ENCODE measurements at places on chromosomes 5 and 9. TPM values are rescaled to one million over a fixed set of nuclear protein-coding genes. Genes with fewer than 3 reads are reported as not detected.

GRCh38 chr5:59037941-59038797 lies 455.3 kb downstream of the RAB3C start:
- peak overlapping the region; percentile 57 for H3K4me3 ChIP-seq
- H3K27me3 ChIP-seq: no peaks in the 10 kb centered on the region
- DNase-seq: no peak

DNA sequence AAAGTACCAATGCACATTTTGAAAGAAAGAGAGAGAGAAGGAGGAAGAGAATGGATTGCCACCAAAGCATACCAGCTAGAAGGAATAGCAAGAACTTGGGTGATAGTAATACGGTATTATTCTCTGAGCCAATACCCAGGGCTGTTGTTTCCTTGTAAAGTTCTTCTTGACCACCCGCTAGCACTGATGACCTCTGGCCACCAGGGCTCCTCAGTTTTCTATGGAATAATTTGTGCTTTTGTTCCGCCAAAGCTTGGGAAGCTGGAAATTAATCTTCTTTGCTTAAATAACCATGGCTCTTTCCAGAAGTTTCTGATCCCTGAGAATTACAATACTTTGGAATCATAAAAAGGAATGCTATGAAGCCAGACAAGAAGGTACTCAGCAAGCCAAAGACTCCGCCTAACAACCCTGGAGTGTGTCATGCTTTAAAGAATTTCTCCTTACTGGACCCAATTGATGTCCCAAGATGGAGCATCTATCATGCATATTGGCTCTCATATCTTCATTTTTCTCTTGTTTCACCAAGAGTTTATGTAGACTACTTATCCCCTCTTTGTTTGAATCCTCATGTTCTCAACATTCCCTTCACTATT lies 29.8 kb downstream of the OR2K2 start:
- no peak overlapping the region for H3K4me3 ChIP-seq
- no peak for DNase-seq
- H3K27me3 ChIP-seq: no peaks in the 10 kb centered on the region
- no peaks in the 10 kb centered on the region for H3K36me3 ChIP-seq
- H3K27ac ChIP-seq: no peak overlapping the region
- no peaks in the 10 kb centered on the region for H3K4me1 ChIP-seq

DNA sequence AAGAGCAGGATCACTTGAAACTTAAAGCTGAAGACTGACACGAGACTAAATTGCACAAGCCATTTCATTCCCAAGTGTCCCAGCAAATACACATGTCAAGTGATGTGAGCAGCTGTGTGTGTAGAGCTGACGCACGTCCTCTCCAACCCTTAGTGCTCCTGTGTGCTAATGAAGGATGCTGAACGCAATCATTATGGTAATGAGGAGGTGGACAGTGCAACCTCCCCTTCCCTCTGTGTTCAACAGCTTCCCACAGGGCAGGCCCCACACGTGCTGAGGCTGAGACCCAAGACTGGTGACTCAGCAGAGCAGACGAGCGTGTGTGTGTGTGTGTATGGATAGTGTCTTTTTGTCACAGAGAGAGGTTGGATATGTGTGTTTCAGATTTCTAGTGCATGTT lies 702.1 kb downstream of the SEMA5A start:
- no peak for DNase-seq
- H3K27me3 ChIP-seq: no peaks in the 10 kb centered on the region
- H3K4me3 ChIP-seq: no peak overlapping the region
- no peak overlapping the region for H3K27ac ChIP-seq
- H3K4me1 ChIP-seq: no peaks in the 10 kb centered on the region

GRCh38 chr5:154753792-154754191 lies 1.4 kb upstream of the LARP1 start:
- peak; percentile 53 for DNase-seq
- H3K27ac ChIP-seq: no peak overlapping the region
- H3K36me3 ChIP-seq: no peaks in the 10 kb centered on the region
- peaks cover 20% of the 10 kb centered on the region for H3K4me1 ChIP-seq
- no peaks in the 10 kb centered on the region for H3K27me3 ChIP-seq
- no peak overlapping the region for H3K4me3 ChIP-seq

Gene CLIC3
- total RNA-seq: not detected

DNA sequence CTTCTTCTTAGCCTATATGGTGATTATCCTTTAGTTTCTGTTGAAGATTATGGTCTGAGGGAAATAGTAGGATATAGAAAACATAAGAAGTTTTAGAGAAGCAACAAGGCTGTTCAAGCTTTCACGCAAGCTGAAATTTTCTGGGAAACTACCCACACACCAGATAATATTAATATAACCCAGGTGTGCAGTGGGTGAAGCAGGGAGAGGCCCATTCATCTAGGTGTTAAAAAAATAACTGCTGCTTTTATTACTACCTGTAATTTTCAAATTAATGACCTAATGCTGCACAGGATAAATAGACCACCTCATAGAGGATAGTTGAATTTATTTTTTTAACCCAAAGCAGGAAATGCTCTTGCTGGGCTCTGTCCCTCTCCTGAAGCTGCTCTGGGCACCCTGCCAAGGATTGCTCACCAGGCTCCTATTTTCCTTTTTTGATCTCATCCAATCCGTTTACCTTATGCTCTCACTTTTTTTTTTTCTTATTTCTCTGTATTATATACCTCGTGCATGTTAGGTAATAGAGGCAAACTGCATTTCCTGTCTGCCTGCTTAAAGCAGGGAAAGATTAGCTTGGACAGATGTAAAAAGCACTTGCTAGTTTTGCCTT lies 124.3 kb upstream of the SLC12A2 start:
- H3K4me1 ChIP-seq: peaks cover 44% of the 10 kb centered on the region
- peak; percentile 86 for DNase-seq
- H3K27ac ChIP-seq: peak overlapping the region; percentile 64
- H3K27me3 ChIP-seq: no peaks in the 10 kb centered on the region
- no peaks in the 10 kb centered on the region for H3K36me3 ChIP-seq

GRCh38 chr5:167701051-167701450 lies 590.4 kb upstream of the WWC1 start:
- DNase-seq: no peak
- H3K4me1 ChIP-seq: no peaks in the 10 kb centered on the region
- H3K27me3 ChIP-seq: no peaks in the 10 kb centered on the region
- H3K4me3 ChIP-seq: no peak overlapping the region

GRCh38 chr5:36877667-36878391 lies 1.3 kb downstream of the NIPBL start:
- peak overlapping the region; percentile 94 for H3K27ac ChIP-seq
- H3K36me3 ChIP-seq: no peaks in the 10 kb centered on the region
- peak overlapping the region; percentile 73 for H3K4me3 ChIP-seq
- peak; percentile 59 for DNase-seq

DNA sequence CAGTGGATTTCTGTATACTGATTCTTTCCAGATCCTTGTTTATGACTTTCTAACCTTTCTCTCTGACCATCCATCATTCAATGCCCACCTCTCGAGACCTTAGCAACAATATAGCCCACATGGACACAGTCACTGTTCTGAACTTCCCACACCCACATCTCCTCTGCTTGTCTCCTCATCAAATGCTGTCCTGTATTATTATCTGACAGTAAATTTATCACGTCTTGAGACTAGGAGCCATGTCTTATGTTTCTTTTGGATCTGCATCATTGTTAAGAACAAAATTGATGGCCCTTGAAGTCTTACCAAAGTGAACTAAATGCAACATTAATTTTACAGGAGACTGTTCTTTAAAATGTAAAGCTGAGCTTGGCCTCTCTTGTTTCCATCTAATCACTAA lies 495.4 kb upstream of the KLF4 start:
- H3K27me3 ChIP-seq: no peaks in the 10 kb centered on the region
- no peaks in the 10 kb centered on the region for H3K36me3 ChIP-seq
- DNase-seq: no peak

Data from endothelial cell of umbilical vein (primary cell).